Spleen (tissue), 13 donors: ENCODE measurements at places on chromosomes 7 and 10. TPM values are rescaled to one million over a fixed set of nuclear protein-coding genes. Genes with fewer than 3 reads are reported as not detected.

DNA sequence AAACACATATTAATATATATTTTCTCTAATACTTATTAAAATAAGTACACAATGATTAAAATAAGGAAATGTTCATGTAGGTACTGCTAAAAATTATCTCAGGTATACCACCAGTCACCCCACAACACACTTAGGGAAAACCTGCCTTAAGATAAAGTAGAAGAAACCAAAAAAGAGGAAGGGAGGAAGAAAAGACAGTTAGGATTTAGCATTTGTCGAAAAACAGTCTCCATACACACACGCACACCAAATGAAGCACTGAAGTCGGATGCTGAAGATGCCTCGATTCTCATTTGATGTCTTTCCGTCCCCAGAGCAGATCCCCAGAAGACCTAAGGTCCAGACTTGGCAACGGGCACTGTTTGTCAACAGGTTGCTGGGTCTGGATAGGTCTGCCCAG, 30.0 kb upstream of the ARID5B start:
- DNase-seq = no peak

The MBL2 gene
- polyA plus RNA-seq = 0.02 TPM

The GALNT11 gene
- polyA plus RNA-seq = 9.7 TPM

GRCh38 chr10:93290661-93291354, 191.3 kb downstream of the MYOF start:
- no peak for DNase-seq

- no peak for DNase-seq
Measured at GRCh38 chr7:30162133-30162532, 27.3 kb downstream of the MTURN start.

- DNase-seq = no peak
Measured at GRCh38 chr10:77043420-77043763, 594.2 kb downstream of the KCNMA1 start.

DNA sequence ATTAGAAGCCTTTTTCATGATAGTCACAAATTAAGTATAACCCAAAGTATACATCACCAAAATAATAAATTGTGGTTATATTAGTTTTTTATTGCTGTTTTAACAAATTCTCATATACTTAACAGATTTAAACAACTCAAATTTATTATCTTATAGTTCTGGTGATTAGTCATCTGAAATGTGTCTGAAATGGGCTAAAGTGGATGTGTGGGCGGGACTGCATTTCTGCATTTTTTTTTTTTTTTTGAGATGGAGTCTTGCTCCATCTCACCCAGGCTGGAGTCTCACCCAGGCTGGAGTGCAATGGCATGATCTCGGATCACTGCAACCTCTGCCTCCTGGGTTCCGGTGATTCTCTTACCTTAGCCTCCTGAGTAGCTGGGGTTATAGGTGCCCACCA, 891.5 kb upstream of the CELF2 start:
- no peak for DNase-seq

The MOGAT3 gene
- polyA plus RNA-seq = not detected

- DNase-seq = no peak
Measured at GRCh38 chr7:85695533-85695932, 508.7 kb upstream of the SEMA3D start.

The C10orf95 gene
- 0.33 TPM for polyA plus RNA-seq

GRCh38 chr7:54084340-54084739, 457.8 kb upstream of the VSTM2A start:
- DNase-seq = no peak

GRCh38 chr10:85224366-85224940, 896.1 kb downstream of the CCSER2 start:
- no peak for DNase-seq

GRCh38 chr10:553233-553632, 136.2 kb downstream of the DIP2C start:
- DNase-seq = no peak

DNA sequence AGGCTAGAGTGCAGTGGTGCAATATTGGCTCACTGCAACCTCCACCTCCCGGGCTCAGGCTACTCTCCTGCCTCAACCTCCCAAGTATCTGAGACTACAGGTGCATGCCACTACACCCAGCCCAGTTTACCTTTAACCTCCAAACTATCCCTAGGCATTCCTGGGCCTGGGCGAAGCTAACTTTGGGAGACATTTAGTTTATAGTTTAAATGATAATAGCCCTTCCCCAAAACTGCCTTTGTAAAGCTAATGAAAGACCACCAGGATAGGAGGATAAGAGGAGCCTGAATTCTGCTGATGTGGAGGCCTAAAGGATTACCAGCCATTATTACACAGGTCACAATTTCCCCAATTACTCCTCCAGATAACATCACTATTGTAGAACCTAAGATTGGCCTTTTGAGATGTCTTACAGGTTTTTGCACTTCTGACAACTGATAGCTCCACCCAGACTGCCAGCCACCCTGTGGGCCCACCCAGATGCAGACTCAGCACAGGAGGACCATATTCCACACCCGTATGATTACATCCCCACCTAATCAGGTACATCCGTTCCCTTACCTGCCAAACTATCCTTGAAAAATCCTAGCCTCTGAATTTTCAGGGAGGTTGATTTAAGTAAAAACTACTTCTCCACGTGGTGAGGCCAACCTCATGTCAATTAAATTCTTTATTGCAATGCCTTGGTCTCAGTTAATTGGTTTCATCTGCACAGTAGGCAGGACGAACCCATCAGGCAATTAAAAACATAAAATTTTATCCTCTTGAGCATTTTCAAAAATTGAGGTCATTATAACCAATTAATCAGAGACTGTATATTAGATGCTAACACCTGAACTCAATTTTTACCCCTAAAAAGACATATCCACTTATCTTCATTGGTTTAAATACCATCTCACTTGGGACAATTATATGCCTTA, 62.3 kb upstream of the TMEM254 start:
- DNase-seq = no peak

DNA sequence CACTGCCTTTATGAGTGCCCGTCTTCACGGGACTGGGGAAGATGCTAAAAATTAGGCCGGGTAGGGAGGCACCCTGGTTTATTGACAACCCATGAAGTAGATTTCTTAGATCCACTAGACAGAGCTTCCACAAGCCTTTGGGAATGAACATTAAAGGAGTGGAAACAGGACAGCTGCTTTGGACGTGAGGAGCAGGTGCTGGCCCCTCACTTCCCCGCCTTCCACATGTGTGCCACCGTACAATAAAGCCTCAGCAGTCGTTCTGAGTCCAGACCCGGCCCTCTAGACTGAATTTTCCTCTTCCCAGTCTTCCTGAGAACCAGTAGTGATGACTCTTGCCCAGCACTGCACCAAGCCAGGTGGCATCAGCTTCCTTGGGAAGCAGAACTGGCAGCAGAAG, 282.4 kb downstream of the CELF2 start:
- DNase-seq = no peak

DNA sequence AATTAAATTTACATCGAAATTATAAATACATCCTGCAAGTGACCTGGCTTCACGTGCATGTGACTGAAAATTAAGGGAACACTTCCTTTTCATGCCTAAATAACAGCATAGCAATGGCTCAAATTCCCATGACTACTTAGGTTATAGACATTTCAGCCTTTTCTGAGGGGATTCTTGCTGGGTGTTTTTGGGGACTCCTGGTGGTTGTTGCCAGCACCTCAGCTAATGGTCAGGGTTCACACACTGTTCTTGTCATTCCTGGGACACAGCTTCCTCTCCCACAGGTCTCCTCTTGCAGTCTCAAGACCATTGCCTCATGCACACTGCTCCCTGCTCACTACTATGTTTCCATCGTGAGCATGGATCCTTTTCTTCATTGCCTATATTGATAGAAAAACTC, 148.9 kb upstream of the GLI3 start:
- no peak for DNase-seq

GRCh38 chr10:113960617-113961181, 83.0 kb upstream of the ADRB1 start:
- DNase-seq = no peak

- DNase-seq = peak; percentile 89
Measured at GRCh38 chr10:70816220-70816894, 609 bp downstream of the SGPL1 start.

DNA sequence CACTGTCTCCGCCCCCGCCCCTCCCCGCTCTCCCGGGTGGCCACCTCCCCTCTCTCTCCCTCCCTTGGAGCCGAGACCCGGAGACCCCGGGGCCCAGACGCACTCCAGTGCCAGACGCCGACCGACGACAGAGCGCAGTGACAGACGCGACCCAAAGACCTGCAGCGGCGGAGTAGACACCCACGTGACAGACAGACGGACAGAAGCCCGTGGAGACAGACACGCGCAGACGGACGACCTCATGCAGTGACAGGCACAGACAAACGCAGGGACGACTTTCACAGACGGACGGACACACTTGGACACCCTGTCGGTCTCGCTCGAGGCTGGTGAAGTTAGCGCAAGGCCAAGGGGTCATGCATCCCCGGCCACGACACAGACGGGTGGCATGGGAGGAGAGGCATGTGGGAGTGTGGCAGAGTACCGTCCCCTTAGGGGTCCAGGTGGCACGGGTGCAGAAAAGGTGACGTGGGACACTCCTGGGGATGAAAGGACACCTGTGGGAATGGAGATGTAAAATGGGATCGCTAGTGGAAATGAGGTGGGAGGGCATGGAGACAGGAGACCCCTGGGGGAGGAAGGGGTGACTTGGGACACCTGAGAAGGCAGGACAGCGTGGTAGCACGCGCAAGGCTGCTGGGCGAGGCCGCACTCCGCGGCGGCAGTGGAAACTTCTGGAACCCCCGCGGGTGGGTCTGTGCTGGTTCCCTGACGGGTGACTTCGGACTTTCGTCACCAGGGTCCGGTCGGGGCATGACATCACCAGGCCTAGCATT, 456 bp upstream of the ACHE start:
- peak; percentile 77 for DNase-seq

- DNase-seq = no peak
Measured at GRCh38 chr7:93575555-93576399, 1.3 kb upstream of the CALCR start.

The ACTA2 gene
- polyA plus RNA-seq = 224 TPM

DNA sequence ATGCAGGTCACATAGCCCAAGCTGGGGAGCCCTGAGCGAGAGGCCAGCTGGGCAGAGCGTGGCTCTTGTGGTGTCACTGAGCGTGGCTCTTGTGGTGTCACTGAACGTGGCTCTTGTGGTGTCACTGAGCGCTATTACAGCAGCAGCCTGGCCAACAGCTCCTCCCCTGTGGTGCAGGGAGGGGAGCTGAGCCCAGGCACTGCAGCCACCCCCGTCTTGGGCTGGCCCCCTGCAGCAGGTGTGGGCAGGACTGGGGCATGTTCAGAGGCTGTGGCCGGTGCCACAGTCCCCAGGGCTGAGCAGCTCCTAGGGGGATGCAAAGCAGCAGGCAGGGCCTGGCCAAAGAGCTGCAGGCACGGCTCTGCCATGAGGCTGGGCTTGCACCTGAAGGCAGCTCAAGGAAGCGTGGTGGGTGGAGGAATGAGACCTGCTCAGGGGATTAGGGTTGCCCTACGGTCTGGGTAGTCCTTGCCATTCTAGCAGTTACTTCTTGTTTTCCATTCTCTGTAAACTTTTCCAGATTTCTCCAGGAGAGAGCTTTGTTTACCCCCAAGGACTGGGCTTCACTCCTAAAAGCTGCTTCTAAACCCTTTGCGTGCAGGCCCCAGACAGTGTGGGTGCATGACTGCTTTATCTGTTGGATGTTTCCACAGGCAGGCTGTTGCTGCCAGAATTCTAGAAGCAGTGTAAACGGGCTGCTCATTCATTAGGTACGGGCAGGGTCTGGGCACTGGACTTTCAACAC, 29.2 kb downstream of the ZNF783 start:
- DNase-seq = peak; percentile 58

The TMEM236 gene
- polyA plus RNA-seq = 0.22 TPM

- DNase-seq = no peak
Measured at GRCh38 chr7:123218866-123219265, 19.1 kb upstream of the SLC13A1 start.

DNA sequence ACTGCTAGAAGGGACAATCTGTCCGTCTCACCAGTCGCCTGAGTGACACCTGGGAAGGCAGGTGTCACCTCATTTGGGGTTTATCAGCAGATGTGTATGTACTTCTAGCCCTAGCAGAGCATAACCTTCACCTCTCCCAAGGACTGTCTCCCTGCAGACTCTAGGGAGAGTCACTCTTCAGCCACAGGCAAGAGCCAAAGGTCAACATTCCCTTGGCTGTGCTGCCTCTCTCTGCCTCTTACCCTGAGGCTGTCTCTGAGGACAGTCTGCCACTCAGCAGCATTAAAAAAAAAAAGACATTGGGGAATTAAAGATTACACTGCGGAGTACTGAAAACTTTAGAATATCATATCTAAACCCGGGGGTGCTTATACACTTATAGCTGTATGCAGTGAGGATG, 377.7 kb upstream of the FZD8 start:
- no peak for DNase-seq

- DNase-seq = peak; percentile 63
Measured at GRCh38 chr7:157495594-157495993, 158.8 kb downstream of the DNAJB6 start.

DNA sequence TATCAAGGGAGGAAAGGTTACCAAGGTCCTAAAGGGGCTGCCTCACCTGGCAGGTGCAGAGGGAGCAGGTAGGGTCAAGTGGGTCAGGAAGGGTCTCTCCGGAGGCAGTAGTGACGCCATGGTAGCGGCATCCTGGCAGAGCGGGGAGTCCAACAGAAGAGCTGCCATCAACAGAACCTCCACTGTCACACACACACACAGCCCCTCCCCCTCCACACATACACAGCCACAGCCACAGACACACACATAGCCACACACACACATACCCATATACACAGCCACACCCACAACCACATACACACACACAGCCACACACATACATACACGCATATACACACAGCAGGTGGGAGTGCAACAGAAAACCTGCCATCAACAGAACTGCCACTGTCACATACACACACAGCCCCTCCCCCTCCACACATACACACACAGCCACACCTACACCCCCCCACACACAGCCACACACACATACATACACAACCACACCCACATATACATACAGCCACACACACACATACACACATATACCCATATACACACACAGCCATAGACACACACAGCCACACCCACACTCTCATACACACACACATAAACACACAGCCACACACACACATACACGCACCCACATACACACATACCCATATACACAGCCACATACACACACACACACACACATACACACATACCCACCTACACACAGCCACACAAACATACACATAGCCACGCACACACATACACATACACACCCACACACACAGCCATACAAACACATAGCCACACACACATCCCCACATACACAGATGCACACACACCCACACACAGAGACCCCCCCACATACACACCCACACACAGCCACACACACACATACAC, 23.1 kb downstream of the KCP start:
- DNase-seq = no peak

The GALNT17 gene
- 0.39 TPM for polyA plus RNA-seq

- DNase-seq = no peak
Measured at GRCh38 chr7:138491612-138492386, 31.7 kb downstream of the TRIM24 start.

The GRM3 gene
- polyA plus RNA-seq = not detected
